Fibroblast of the conjunctiva (primary cell): ENCODE measurements at places on chromosomes 2 and 18.

DNA sequence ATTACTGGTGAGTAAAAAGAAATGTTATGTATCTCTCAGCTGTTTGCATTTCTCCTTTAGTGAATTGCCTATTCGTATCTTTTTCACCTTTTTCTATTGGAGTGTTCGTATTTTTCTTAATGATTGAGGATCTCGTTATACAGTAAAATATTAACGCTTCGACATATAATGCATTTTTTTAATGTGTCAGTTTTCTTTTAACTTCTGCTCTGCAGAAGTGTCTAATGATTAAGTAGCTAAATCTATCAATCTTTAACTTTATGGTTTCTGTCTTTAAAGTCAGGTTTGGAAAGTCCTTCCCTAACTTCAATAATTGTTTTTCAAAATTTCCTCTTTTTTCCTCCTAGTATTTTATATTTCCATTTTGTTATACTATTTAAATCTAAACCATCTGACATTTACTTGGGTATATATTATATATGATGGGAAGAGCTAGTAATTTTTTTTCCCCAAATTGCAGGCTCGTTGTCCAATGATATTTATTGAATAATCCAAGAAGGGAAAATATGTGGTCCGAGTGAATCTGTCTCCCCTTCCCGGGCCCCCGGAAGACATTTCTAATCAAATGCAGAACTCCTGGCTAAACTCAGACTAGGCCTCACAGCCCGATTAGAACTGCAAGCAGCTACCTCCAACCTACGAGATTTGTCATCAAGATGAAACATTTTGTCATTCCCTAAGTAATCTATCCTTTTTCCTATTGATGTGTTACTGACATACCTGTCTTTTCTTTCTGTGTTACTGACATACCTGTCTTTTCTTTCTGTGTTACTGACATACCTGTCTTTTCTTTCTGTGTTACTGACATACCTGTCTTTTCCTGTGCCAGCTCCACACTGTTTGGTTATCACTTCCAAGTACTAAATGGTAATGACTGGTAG lies 17.2 kb downstream of the PCBP1 start:
- no peak for DNase-seq

- no peak for DNase-seq
Observed at GRCh38 chr18:31587529-31587928, 4.1 kb upstream of the TTR start.

DNA sequence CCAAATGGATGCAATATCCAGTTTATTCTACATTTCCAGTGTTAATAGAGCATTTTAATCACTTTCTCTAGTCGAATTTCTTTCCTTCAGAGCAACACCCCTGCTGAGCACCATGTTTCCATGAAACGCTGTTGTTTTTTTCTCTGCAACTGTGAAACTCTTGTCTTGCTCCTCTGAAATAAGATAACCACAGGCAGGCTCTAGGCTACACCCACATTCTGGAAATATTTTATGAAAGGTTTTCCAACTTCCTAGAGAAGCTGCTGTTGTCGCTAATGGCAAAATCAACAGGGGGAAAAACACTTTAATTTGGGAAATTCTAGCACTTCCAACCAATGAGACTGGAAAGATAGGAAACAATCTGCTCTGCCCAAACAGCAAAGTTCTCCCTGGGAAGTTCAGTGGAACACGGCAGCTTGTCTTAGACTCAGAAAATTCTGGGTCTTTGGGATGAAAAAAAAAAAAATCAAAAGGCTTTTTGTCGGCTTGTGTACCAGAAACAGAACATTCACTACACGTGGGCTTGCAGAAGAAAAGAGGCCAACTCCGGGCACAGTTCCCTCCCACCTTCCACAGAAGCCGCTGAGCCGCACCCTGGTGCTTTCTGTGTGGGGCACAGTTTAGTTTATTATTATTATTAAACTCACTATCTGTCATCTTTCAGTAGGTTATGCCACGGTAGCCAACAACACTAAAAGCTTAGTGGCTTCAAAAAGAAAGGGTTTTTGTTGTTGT lies 98.7 kb downstream of the MMADHC start:
- no peak for DNase-seq

DNA sequence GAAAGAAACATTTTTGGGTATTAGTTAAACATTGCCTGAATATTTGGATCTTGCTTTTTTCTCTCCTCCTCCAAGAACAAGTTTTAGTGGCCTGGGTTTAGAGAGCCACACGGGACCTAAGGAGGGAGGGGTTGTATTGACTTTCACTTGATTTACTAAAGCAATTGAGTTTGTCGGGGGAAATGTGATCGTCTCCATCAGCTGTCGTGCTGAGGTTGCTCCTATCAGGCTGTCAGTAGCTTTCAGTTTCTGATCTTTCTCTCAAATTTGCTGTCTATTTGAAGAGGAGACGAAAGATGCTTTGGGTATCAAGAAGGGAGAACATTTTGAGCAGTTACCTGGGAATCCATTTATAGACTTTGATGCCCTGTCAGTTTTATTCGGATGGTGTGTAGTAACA lies 106.0 kb downstream of the SETBP1 start:
- no peak for DNase-seq

GRCh38 chr2:121626777-121627524 lies 22.3 kb downstream of the CLASP1 start:
- peak; percentile 96 for DNase-seq

GRCh38 chr18:24413148-24413547 lies 13.3 kb upstream of the IMPACT start:
- no peak for DNase-seq

- DNase-seq, result no peak
Observed at GRCh38 chr2:21841341-21841740, 717.6 kb downstream of the TDRD15 start.

- no peak for DNase-seq
Observed at GRCh38 chr18:63962137-63962536, 7.7 kb upstream of the SERPINB8 start.

DNA sequence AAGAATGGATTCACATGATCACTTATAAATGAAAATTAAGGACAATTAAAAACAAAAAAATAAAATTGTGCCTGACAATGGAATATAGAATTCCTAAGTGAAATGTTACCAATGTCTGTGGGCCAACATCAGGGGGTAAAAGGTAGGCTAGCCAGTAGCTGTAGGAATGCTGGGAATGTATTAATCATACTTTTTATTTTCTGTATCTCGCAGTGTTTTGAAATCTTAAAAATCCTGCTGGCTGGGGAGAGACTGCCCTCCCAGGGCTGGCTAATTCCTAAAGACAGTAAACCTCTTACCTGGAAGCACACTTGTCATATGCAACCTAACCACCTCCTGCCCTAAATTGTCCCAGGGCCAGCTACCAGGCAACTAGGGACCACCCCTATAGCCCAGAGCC lies 69.8 kb downstream of the REV1 start:
- no peak for DNase-seq

GRCh38 chr2:119402645-119403560 lies 28.8 kb upstream of the TMEM37 start:
- DNase-seq, result no peak

GRCh38 chr2:169676850-169677249 lies 17.4 kb downstream of the CFAP210 start:
- no peak for DNase-seq

GRCh38 chr2:241888641-241889040 lies 19.1 kb downstream of the RTP5 start:
- no peak for DNase-seq

- no peak for DNase-seq
Observed at GRCh38 chr18:66638856-66639629, 35.2 kb upstream of the CDH19 start.

DNA sequence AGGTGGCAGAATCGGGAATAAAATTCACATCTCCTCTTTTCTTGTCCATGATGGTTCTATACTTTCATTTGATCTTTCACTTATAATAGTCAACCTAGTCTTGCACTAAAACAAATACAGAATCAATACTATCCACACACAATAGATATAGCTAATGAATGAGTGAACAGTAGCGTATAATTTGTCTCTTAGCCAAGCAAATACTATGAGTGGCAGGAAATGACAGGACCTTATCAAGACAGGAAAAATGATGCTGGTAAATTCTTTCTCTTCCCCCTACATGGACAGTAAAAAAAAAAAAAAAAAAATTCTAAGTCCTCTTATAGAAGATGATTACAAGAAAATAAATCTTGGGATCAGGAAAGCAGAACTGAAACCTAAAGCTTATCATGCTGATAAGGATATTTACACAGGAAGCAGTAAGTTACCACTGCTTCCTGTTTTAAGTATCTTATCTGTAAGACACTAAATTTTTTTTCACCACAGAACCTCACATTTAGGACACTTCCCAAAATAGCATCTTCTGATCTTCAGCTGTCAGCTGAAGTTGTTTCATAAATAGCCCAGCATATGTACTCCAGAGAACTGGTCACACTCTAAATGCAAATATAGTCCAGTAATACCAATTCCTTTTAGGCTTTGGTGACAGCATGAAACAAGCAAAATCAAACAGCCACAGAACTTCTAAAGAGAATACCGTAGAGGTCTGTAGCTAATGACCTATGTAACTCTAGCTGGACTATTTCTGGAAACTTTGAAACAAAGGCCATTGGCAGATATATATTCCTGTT lies 27.0 kb downstream of the IRS1 start:
- no peak for DNase-seq

DNA sequence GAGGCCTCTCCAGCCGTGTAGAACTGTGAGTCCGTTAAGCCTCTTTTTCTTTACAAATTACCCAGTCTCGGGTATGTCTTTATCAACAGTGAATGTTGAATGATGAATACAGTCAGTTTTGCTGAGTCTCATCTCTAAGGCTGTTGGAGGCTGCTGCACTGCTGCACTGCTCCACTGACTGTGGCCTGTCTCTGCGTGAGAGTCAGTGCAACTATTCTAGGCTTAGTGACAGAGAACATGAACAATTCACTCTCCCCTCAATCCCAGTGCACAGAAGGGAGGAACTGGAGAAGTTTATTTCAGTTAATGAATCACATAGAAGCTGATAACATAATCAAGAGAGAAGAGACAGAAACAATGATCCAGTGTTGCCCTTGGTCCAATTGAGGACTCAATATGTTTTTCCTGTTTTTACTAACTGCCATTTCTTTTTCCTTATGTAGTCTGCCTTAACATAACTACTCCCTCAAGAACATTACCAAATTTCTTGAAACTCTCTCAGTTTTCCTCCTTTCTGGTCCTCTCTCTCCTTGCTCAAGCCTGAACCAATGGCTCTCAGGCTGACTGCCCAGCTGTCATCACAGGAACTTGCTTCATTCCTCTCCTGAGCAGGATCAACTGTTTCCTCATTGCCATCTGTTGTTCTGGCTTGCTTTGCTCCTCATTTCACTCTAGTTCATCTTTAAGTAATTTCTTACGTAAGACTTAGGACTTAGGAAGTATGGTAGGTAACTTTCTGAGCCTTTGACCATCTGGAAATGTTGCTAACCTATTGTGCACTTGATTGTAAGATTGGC lies 483.2 kb downstream of the METTL4 start:
- DNase-seq, result no peak

GRCh38 chr2:179403624-179404023 lies 139.0 kb upstream of the SESTD1 start:
- no peak for DNase-seq

DNA sequence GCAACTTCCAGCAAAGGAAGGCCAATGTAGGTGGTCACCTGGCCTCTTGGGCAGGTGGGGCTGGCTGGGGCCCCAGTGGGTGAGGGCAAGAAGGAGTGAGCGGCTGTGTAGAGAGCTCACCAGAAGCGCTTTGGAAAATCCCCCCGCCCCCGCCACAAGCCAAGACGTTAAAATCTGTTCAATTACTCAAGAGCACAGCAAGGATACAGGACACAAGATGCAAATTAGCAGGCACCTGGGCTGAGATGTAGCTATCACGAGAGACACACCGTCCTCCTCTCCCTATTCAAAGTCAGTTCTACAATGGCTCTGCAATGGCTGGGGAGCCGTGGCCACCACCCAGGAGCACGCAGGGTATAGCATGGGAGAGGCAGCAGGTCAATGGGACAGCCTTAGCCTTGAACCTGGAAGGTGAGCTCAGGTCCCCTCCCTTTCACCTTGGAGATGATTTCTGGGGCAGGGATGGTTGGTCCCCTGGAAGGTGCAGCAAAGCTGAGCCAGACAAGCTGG lies 38.5 kb upstream of the GPR17 start:
- no peak for DNase-seq

DNA sequence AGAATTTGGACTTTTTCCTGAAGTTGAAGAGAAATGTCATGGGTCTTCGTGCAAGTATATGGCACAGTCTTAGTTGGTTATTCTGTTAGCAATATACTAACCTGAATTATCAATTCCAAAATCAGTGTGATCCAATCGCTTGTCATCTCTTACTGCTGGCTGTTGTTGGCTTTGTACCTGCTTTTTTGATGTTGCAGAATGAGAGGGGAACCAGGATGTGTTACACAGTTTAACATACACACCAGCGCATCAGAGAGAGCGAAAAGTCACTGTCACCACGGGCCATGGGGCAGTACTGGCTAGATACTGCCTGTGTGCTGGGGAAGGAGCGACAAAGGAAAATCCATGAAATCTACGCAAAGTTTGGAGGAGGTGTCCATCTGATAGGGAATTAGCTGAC lies 59.3 kb upstream of the SPP2 start:
- no peak for DNase-seq
